ACHN (cell line): ENCODE measurements at places on chromosomes 3 and 15.

DNA sequence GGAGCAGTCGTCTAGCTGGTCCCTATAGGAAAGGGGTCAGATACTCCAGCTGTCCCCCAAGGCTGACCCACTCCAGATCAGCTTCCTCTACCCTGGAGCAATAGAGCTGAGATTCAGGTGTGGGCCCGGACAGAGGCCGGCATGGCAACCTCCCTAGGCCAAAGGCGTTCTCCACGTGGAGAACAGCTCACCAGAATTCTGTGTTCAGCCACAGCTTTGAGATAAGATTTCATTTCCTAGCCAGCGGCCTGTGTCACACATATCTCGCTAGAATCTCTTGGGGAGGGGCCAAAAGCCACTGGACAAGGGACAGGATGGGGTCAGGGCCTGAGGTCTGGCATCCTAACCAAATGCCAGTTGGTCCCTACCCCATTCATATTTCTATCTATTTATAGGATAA lies 20.1 kb downstream of the SRGAP3 start:
- no peak for DNase-seq

DNA sequence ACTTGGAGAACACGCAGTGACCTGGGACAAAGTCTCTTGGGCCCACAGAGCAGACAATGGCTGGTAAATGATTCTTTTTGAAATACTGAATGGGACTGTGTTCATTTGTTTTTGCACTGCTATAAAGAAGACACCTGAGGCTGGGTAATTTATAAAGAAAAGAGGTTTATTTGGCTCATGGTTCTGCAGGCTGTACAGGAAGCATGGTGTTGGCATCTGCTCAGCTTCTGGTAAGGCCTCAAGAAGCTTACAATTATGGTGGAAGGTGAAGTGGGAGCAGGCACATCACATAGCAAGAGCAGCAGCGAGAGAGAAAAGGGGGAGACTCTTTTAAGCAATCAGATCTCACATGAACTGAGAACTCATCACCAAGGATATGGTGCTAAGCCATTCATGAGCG lies 321.6 kb downstream of the THSD4 start:
- no peak for DNase-seq

DNA sequence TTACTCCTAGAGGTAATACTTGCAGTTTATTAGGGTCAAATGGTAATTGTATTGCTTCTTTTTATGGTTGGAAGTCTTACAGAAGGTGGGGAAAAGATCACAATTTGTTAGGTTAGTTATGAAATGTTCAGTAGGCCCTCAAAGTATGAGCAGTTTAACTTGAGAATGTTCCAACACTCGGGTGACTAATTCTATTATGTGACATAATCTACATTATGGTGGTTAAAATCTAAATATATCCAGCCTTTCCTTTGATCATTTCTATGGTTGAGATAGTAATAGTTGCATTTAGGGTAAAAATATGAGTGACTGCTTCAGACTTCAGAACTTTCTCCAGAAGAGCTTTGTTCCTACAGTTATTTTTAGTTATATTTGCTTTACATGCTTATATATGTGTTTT lies 19.6 kb upstream of the FBXO22 start:
- no peak for DNase-seq

DNA sequence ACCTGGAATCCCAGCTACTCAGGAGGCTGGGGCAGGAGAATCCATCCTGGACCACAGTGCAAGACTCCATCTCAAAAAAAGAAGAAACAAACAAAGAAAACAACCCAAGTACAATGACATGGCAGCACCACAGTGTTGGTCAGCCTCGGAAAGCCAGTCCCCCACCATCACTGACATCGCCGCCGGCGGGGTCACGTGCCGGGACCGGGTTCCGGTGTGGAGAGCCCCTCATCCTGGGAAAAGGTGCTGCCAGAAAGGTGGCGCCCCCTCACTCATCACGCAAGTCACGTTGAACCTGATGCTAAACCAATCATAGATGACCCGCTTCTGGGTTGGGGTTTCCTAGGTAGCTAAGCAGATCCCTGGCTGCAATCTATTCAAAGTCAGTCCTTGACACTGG lies 17.8 kb downstream of the QRICH1 start:
- DNase-seq = no peak

DNA sequence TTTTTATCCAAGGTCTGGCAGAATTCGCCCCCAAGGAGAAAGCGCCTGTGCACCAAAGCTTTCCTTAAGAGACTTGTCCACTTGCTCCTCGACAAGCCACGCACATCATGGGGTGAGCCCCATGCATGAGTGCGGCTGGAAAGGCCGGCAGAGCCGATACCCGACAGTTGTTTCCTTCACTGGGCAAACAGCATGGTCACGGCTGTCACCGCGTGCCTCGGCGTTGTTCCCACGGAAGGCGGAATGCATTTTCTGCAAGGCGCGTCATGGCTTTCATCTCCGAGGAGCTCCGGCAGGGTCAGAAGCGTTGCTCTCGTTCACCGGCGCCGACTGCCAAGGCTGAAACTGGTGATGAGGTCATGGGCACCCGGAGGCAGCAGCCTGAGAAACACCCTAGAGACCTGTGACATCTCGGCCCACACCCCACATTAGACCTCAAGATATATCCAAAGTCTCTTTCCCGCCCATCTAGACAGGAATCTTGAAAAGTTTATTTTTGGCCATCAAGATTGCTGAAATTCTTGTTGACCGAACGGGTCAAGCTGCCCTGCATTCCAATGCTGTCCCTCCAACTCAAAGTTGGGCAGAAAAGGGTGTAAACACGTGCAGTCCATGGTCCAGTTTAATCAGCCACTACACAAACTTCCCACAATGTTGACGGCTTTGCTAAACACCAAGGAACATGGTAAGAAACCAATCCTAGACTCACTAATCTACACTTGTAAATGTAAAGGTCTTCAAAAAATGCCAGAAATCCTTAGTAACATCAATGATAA lies 604 bp upstream of the TJP1 start:
- peak; percentile 76 for DNase-seq

DNA sequence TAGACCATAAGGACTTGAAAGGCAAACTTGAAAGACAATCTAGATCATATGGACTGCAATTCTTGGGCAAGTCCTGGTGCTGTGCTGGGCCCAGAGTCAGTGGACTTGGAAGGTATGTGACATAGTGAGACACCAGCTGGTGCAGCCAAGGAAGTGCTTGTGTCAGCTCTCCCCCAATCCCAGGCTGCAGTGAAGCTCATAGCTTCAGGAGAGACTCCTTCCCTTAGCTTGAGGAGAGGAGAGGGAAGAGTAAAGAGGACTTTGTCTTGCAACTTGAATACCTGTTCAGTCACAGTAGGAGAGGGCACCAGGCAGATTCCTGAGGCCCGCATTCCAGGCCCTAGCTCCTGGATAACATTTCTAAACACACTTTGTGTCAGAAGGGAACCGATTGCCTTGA lies 127.4 kb upstream of the ZPLD1 start:
- no peak for DNase-seq

- no peak for DNase-seq
These were observed 38.5 kb upstream of the DNAJC13 start for GRCh38 chr3:132378846-132379245.

- no peak for DNase-seq
These were observed 2.7 kb upstream of the ARNT2 start for GRCh38 chr15:80401456-80401855.

DNA sequence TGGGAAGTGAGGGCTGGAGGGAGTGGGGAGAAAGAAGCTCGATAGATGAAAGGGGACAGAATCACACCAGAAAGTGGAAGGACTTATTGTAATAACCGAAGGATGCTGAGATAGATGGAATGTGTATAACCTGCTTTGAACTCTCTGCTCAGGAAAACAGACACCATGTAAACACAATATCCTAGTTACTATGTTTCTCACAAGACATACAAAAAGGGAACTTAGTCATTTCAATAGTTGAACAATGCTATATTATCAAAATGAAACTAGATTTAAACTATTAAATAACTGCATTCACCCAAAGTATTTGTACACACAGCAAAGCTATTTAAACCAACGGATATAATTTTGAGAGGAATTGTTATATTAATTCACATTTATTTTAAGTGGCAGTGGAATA lies 108.3 kb upstream of the GADL1 start:
- DNase-seq = no peak

GRCh38 chr3:173584838-173585831 lies 187.6 kb downstream of the NLGN1 start:
- DNase-seq = peak; percentile 75

GRCh38 chr15:74958320-74958907 lies 1.8 kb upstream of the RPP25 start:
- DNase-seq = no peak

DNA sequence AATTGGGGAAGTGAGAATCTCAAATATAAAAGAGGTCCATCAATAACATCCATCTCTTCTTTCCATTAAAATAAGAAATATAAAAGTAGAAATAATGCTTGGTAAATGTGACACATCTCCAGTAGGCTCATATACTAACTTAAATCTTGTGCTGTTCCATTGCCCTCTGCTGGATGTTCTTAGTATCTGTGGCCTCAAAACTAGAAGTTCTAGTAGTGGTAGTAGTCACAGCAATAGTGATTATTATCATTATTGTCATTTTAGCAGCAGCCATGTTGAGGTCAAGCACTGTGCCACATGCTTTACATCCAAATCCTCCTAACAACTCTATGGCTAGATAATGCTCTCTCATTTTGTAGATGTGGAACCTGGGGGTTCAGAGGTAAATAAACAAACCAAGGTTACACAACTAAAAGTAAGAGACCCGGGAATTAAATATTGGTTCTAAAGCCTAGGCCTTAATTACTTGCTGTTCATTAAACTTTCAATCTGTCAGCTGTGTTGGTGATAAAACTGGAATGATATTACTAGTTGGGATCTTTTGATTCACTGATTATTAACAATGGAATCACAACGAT lies 20.2 kb upstream of the BTLA start:
- peak; percentile 64 for DNase-seq

DNA sequence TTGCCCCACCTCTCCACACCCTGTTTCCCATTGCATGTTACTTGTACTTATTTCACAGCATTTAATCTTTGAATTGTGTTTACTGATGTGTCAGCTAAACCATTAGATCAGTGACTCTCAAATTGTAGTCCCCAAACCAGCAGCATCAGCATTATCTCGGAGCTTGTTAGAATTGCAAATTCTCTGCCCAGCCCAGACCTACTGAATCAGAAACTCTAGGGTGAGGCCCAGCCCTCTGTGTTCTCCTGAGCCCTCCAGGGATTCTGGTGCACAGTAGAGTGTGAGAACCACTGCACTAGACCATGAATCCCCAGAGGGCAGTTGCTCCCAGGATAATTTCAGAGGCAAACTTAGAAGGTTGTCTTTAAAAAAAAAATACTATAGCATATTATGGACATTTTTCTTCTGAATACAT lies 13.0 kb downstream of the PLD1 start:
- DNase-seq = no peak

DNA sequence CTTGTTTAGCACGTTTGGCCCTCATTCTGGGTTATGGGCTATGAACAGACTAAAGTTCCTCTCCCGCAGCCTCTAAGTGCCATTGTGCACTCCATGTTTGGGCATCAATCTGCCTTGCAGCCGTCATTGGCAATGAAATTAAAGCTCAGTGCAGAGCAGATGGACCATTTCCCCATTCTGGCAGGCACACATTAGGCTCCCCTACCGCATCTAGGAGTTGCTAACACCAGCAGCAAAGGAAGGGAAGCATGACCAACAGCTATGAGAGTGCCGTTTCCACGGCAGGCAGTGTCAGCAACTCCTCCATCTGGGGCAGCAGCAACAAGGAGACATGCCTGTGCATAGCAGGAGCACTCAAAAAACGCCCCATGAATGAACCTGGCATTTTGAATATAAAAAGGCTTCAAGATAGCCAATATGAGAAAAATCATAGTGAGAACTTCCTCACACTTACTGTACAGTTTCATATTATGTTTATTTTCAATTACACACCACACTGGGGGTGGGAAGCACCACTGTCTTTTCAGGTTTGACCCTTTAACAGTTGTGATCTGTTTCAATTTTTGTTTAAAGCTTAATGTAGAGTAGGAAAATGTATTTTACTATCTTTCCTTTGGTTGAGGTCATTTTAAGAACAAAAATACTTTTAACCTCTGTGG lies 218.7 kb downstream of the KCNMB2 start:
- no peak for DNase-seq

- DNase-seq = no peak
These were observed 1.5 kb downstream of the SLITRK3 start for GRCh38 chr3:165194511-165195240.

GRCh38 chr3:107269136-107269535 lies 108.1 kb upstream of the CCDC54 start:
- no peak for DNase-seq

GRCh38 chr15:74343127-74343796 lies 24.2 kb downstream of the CYP11A1 start:
- DNase-seq = no peak

DNA sequence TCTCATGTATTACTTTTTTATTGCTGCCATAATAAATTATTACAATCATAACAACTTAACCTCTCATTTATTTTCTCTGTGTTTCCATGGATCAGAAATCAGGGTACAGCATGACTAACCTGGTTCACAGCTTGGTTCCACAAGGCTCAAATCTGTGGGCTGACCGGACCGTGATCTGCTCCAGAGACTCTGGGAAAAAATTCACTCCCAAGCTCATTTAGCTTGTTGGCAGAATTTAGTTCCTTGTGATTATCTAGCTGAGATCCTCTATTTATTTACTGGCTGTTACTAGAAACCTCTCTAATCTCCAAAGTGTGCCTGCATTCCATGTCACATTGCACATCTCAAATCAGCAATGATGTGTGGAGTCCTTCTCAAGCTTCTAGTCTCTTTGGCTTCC lies 386.6 kb downstream of the DIPK2A start:
- no peak for DNase-seq

DNA sequence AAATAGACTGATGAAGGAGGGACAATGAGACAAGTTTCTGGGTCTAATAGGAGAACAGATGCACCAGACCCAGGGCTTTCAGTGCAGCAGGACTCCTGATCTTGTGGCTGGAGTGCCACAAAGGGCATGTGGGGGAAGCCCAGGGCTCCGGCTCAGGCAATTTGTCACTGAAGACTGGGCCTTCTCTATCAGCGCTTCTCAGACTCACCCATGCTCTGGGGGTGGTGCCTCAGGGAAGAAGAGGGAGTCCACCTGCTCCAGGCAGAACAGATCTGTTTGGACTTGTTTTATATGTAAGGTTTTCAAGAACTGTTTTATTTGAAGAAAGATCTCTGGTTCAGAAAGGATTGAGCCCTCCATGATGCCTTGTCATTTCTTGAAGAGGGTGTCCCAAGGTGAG lies 112.4 kb upstream of the TLE3 start:
- no peak for DNase-seq
